ENCODE measurements at places on chromosomes 3 and 15.

DNA sequence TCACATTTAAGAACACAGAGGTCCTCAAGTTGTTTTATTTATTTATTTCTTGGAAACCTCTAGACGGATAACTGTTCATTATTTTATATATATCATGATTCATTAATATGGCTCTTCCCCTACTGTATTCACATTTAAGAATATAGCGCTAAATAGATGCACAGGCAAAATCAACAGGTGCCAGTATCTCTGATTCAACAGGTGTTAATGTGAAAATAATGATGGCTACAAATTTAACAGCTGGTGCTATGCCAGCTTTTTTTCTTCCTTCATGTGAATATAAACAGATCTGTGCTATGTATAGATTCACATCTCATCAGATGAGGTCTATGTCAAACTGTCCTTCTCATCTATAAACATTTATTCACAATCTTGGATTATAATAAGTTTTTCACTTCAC, 218.5 kb upstream of the NR2F2 start:
- DNase-seq: no peak

DNA sequence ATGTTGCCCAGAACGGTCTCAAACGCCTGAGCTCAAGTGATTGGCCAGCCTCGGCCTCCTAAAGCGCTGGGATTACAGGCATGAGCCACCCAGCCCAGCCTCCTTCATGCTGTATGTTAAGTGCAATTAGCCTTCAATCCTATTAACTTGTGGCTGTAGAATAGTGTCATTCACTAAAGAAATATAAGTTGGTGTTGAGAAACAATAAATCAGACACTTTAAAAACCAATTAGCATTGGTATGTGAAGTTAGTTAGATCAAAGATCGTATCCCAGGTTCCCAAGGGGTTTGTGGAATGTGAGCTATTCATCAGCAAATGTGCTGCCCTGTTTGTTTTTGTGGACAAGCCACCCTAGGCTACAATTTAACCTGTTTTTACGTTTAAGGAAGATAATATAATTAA, 11.0 kb upstream of the PIK3CB start:
- no peak for DNase-seq

GRCh38 chr3:122105626-122106025, 50.5 kb downstream of the CD86 start:
- no peak for DNase-seq

- no peak for DNase-seq
Measured at GRCh38 chr15:72970933-72971760, 81.1 kb upstream of the NEO1 start.

DNA sequence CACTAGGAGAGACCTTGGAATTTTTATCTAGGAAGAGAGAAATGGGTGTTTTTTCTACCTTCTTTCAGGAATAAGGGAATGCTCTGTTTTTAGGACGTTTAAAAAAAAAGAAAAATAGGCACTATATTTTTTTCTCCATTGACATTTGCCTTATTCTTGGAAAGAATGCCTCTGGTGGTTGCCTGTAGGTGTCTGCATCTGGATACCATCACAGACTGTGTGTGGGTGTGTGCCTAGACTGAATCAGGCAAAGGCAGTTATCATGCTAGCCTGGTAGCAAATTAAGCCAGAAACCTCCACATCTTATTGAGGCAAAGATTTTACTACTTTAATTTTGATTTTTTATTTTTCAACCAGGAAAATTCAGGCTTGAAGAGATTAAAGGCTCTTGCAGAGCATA, 513.6 kb upstream of the KCNMB2 start:
- DNase-seq: no peak

- no peak for DNase-seq
Measured at GRCh38 chr3:72582211-72582878, 265.9 kb downstream of the SHQ1 start.

GRCh38 chr15:81819924-81820635, 225.7 kb downstream of the MEX3B start:
- DNase-seq: no peak

Measured in CD4-positive, alpha-beta T cell treated with Interleukin-17A for 4 hours (primary cell).